ENCODE measurements at places on chromosomes 6 and 20.

DNA sequence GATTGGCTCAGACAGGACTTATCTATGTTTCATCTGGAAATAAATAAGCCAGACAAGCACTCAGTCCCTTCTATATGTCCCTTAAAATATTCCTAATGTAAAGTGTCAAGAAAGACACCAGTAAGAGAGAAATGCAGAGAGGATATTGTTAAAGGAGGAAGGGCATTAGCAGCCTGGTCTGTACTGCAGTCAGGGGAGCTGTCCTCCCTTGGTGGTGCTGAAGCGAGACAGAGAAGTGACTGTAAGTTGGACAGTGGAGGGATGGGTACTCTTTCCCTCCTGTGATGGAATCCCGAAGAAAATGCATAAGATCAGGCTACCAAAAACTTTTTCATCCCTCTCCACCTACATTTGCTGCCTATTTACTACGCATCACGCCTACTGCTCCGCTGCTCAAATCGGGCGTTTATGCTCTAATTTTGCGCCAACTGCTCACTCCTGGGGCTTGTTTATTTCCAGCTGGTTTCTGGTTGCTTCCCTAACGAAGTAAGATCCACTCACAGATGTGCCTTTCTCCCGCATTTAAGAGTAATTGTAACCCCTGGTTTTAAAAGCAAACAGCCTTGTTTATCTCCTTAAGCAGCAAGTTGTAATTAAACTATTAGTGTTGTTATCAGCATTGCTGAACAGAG is 35.2 kb downstream of the PHACTR1 start:
- peak; percentile 40 for DNase-seq

DNA sequence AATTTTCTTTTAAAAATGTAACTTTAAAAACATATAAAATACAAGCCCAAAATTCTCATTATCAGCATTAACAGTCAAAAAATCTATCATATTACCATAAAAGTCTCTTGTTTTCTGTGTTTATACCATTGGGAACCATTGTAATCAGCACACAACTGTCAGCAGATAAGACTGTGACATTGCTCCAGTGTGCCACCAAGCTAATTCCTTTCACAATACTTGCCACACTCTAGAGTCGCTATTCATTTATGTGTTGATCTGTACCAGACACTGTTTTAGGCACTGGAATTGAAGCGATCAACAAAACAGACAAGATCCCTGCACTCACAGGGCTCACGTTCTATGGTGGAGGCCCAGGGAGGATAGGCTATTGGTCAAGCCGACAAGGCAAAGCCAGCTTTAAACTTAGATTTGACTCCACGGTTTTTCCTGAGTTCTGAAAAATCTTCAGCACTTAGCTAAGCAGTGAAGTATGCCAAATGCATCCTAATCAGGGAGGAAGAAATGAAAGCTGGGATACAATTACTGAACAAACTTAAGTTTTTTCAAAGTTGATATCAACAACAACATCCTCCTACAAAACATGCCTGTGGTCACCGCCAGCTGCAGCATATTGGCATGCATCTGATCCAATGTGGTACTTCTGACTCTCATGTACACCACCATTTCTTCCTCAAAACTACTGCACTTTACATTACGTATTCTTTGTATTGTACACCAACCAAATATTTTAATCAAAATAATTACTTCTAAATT is 60.5 kb downstream of the GMDS start:
- no peak for DNase-seq

GRCh38 chr6:18501663-18502013 is 114.5 kb downstream of the RNF144B start:
- DNase-seq = no peak

- no peak for DNase-seq
Observed at GRCh38 chr6:163741743-163742363, 327.3 kb downstream of the QKI start.

All from PC-9 (cell line).